ENCODE measurements at places on chromosomes 7 and 10.

DNA sequence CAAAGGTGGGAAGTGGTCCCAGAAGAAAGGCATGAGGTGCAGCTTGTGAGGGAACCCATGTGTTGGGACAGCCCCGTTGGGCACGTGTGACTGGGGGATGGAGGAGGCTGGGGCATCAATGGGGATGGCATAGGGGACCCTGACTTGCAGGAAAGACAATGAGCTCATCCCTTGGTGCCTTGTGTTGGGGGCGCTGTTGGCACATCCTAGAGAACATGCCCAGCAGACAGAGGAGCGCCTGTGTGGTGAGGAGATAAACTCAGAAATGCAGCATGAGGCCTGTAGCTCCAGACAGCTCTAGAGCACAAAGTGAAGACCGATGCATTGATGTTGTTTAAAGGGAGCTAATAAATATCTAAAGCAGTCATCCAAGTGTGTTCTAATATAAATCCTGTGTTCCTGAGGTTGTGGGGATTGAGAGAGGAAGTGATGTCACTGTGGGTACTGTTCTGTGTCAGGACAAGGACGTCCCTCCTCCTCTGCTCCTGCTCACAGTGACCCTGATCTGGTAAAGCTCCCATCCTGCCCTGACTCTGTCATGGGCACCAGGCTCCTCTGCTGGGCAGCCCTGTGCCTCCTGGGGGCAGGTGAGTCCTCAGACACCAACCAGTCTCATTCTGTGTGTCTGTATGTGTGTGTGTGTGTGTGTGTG lies 126.1 kb upstream of the PRSS58 start:
- no peak for DNase-seq

GRCh38 chr7:91127959-91128358 lies 136.3 kb upstream of the FZD1 start:
- no peak for DNase-seq

GRCh38 chr10:90858461-90858968 lies 676 bp upstream of the HTR7 start:
- DNase-seq: no peak

DNA sequence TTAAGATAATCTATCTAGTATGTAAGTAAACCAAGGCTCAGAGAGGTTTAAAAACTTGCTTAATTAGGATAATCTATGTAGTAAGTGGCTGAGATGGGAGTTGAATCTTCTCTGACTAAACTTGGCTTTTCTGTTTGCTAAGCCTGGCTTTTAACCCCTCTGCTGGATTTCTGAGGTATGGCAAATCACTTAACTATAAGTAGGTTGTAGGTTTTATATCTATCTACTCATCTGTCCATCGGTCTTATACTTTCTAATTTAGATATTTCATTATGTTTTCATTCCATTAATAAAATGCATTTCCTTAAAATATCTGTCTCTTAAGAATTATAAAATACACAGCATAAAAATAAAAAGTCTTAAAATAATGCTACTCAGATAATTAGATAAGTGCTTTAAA lies 59.4 kb downstream of the ST7 start:
- no peak for DNase-seq

GRCh38 chr7:134315679-134316538 lies 821 bp downstream of the SLC35B4 start:
- no peak for DNase-seq

DNA sequence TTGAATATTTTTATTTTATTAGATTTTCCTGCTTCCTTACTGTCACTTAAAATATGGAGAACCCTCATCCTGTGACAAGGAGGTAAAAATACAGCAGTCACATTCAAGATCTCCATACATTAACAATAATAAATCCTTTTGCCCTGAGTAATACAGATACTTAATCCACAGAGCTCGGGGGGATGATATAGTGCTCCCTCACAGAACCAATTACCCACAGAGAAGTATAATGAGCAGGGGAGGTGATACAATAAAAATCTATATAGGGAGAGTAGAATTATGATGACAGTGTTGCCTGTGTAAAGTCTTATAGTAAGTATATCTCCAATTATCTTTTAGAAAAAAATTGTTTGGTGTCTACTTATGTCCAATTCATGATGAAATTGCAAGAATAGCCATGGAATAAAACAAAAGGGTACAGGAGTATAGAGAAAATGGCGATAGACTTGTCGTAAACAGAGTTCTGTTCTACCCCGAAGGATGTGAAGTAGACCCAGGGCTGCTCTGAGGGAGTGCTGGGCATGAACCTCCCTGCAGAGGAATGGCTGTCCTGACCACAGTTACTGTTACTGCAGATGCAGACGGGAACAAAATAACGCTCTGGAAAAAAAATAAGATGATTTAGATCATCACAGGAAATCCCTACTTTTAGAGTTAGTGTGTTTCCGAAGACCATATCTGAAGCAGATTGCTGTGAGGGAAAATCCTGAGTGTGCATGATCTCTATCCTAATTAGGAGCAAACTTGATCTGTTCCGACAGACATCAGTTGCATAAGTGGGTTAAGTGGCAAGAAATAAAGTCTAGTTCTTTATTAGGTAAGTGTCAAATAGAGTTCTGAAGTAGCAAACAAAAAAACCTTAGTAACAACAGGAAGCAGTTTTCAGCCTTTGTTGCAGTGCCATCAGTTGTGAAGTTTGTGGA lies 123.7 kb downstream of the KAT6B start:
- no peak for DNase-seq

DNA sequence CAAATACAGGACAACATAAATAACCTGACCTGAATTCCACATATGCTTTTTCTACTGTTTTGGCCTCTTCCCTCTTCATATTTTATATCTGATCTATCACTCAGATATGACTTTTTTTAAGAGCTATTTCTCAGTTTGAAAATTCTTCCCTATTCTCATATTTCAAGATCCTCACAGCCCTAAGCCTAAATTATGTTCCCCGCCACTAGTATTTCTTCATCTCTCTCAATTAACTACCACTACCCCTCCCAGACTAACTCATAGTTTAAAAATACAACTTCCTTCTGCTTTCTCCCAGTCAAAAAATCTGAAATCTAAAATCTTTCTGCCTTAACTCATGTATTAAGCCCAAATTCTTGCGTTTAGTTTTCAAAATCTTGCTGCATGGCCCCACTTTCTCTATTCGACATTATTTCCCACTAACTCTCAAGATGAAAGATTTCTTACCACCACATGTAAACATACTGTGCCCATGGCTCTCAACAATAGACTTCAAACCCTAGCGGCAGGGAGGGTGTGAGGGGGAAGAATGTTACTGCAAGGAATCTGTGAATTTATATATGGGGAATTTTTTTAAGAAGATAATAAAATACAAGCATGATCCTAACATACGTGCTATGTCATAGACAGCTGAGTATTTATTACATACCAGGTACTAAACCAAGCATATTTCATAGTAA lies 64.6 kb downstream of the TFEC start:
- DNase-seq: no peak

- DNase-seq: no peak
Measured at GRCh38 chr10:57102236-57102635, 741.2 kb upstream of the ZWINT start.

DNA sequence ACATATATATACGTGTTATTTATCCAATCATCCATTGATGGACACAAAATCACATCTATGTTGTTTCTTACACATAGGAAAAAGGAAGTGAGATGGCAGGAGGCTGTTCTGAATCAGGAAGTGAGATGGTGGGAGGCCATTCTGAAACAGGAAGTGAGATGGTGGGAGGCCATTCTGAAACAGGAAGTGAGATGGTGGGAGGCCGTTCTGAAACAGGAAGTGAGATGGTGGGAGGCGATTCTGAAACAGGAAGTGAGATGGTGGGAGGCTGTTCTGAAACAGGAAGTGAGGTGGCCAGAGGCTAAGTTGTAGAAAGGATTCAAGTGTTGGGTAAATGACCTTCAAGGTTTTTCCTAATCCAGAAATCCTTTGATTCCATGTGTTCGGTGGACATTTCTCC lies 921.5 kb downstream of the TYW1 start:
- no peak for DNase-seq

GRCh38 chr7:121205777-121206176 lies 123.0 kb upstream of the WNT16 start:
- no peak for DNase-seq

All from D341Med (cell line).